Stimulated activated CD4-positive, alpha-beta T cell treated with anti-CD3 and anti-CD28 coated beads, Interleukin-4, amount 100 ng/mL, for 48 hours (primary cell): ENCODE measurements at places on chromosomes 12 and 14.

DNA sequence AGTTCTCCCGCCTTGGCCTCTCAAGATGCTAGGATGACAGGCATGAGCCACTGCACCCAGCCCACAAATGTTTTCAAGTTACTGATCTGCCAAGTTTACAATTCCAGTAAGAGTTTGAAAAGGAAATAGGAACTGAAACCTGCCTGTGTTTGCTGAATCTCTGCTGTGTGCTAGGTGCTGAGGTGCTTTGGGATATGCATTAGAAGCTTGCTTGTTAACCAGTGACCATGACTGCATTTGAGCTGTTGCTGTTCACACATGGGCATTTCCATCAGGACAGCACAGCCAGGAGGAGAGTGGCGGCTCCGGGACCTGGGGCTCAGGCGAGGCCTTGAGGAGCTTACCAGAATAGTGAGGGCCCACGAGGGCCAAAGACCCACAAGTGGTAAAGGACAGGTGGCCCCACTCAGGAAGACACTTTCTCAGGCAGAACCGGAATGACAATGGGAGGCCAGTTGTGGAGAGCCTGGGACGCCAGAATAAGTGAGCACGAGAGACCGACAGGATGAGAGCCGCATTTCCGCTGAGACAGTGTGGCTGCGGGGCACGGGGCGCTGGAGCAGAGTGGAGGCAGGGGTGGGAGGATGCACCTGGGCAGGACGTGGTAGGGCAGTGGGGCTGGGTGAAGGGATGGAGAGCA lies 54.5 kb upstream of the MMP17 start:
- no peak for DNase-seq

- no peak for DNase-seq
Observed at GRCh38 chr12:50661300-50662115, 102.4 kb upstream of the ATF1 start.

GRCh38 chr12:111330800-111331752 lies 37.8 kb downstream of the PHETA1 start:
- no peak for DNase-seq

GRCh38 chr14:94405486-94405885 lies 17.1 kb upstream of the SERPINA1 start:
- DNase-seq, result no peak

GRCh38 chr12:89379148-89379838 lies 27.0 kb upstream of the DUSP6 start:
- no peak for DNase-seq

DNA sequence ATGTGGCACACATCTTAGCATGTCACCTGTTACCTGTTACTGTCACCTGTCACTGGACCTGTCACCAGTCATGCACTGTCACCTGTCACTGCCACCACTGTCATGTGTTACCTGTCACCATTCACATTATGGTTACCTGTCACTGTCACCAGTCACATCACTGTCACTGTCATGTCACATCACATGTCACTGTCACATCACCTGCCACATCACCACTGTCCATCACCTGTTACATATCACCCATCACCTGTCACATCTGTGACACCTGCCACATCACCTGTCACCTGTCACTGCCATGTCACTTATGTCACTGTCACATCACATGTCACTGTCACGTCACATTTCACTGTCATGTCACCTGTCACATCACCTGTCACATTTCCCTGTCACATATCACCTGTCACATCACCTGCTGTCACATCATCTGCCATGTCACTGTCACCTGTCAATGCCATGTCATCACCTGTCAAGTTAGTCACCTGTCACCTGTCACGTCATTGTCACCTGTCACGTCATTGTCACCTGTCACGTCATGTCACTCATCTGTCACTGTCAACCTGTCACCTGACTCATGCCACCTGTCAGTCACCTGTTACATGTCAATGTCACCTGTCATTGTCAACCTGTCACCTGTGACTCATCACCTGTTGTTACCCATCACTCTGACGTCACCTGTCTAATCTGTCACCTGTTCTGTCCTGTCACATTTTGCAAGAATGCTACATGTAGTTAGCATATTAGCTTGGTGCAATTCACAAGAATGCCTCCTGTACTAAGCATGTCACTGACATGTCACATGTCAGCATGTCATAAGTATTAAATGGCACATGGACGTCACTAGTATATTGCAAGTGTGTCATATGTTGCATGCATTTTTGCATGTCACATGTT lies 29.0 kb upstream of the TESC start:
- no peak for DNase-seq

DNA sequence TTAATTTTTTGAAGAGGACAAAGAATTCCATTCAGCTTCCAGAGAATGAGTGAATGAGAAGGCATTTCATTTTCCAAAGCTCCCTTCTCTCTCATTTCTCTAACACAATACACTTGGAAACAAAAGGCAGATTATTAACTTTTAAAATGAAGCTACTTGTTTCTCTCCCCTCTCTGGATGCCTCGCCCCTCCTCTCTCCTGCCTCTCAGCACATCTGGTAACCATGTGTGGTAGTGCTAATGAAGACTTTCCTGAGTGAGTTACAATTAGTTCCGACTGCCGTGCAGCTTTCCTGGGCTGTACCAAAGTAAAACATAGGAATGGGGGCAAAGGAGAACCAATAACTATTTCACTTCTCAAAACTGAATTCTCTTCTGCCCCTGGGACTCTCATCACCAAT lies 84.7 kb upstream of the SOX5 start:
- DNase-seq, result no peak

GRCh38 chr12:76720068-76720467 lies 43.8 kb upstream of the ZDHHC17 start:
- no peak for DNase-seq

GRCh38 chr14:72104011-72104613 lies 171.9 kb downstream of the RGS6 start:
- peak; percentile 23 for DNase-seq

DNA sequence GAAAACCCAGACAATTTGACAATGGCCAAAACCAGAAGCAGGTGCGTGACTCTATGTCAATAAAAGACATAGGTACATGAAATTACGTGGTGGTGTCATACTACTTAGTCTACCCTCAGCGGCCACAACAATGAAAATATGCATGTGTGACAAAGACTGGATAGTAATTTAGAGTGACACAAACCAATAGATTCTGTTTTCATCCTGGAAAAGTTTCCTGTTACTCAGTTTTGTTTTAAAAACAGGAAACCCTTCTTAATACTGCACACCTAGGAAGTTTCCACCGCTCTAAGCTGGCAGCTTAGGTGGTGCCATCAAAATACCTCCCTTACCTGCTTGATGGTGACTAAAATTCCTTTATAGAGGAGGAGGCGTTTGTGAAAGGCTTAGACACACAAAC lies 15.1 kb downstream of the POU6F1 start:
- no peak for DNase-seq

- DNase-seq, result no peak
Observed at GRCh38 chr12:15677726-15678201, 111.4 kb downstream of the EPS8 start.

DNA sequence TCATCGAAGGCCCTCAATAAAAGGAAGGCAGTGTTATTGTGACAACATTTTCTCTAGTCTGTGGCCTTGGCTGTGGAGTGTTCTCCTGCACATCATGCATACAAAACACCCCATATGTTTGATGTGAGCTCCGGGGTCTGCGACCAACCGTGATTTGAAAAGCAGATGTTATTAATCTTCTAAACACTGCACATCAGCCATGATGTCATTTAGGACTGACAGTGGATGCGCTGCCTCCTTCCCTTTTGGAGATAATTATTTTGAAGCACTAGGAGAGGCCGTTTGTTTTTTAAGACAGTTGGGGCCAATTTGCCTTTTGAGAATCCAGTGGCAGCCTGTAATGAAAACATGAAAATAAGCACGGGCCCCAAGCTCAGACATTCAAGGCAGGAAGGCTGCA lies 1041.6 kb downstream of the BCL11B start:
- no peak for DNase-seq

- no peak for DNase-seq
Observed at GRCh38 chr12:122547330-122547729, 20.3 kb downstream of the KNTC1 start.

DNA sequence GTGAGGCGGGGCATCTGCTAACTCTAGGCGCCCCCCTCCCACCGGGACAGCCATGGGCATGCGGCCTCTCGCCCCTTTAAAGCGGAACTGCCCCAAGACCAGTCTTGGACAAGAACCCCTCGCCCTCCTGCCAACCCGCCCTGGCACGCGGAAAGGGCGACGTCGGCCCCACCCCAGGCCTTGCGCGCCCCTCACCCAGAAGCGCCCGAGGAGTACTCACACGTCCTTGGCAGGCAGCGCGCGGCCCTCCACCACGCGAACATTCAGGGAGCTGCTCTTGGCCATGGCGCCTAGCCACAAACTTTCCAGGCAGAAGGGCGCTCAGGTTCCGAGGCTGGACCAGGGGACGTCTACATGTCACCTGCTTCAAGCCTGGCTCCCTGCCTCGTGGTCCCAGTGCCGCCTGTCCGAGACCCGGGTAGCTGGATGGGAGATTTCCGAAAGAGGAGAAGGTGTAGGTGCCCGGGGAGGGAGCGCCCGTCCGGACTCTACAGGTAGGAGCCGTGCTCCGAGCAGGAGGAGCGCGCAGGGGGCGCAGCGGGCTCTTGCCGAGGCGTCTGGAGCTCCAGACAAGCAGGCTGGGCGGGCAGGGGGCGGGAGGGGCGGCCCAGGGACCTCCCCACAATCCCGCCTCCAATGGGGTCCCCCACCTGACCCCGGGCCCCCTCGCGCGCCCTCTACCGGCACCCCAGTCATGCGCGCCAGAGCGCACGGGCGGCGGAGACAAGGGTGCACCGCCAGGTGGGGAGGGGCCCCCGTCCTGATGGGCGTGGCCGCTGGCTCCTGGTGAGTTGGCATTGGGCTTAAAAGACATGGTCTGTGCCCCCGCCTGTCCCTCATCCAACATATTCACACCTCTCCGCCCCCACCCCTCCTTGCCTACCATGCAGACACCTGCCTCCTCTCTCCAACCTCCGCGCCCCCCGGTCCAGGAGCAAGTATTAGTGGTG lies at the start of gene RASAL1:
Gene RASAL1 (minus strand): TSS at position 584 of the 950 bp plus-strand sequence. CDS start 299 bp downstream, at position 285.
- peak; percentile 82 for DNase-seq

GRCh38 chr12:126362964-126363363 lies 1297.7 kb downstream of the AACS start:
- DNase-seq, result no peak

DNA sequence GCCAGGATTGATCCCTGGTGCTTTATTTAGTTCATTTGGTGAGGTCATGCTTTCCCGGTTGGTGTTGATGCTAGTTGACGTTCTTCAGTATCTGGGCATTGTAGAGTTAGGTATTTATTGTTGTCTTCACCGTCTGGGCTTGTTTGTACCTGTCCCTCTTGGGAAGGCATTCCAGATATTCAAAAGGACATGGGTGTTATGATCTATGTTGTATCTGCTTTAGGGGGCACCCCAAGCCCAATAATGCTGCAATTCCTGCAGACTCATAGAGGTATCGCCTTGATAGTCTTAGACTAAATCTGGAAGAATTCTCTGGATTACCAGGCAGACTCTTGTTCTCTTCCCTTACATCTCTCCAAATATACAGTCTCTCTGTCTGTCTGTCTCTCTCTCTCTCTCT lies 42.1 kb downstream of the AK7 start:
- no peak for DNase-seq

- DNase-seq, result no peak
Observed at GRCh38 chr14:57611555-57612075, 118.0 kb upstream of the CCDC198 start.

DNA sequence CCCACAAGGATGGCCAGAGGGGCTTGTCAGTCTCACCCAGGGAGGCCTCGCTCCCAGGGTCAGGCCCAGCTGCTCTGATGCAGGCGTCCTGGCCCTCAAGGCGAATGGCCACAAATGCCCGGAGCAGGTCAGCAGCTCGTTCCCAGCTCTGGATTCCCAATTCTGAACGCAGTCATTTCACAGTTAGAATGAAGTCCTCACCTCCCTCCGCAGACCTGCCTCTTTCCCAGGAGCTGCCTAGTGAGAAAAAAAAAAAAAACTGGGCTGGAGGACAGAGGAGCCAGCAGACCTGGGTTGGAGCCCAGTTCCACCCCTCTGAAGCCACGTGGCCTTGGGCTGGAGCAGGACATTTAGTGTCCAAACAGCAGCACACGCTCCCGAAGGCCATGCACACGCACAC lies 62.2 kb upstream of the DIO3 start:
- DNase-seq, result no peak

GRCh38 chr12:127150028-127150427 lies 1116.9 kb upstream of the TMEM132C start:
- no peak for DNase-seq

DNA sequence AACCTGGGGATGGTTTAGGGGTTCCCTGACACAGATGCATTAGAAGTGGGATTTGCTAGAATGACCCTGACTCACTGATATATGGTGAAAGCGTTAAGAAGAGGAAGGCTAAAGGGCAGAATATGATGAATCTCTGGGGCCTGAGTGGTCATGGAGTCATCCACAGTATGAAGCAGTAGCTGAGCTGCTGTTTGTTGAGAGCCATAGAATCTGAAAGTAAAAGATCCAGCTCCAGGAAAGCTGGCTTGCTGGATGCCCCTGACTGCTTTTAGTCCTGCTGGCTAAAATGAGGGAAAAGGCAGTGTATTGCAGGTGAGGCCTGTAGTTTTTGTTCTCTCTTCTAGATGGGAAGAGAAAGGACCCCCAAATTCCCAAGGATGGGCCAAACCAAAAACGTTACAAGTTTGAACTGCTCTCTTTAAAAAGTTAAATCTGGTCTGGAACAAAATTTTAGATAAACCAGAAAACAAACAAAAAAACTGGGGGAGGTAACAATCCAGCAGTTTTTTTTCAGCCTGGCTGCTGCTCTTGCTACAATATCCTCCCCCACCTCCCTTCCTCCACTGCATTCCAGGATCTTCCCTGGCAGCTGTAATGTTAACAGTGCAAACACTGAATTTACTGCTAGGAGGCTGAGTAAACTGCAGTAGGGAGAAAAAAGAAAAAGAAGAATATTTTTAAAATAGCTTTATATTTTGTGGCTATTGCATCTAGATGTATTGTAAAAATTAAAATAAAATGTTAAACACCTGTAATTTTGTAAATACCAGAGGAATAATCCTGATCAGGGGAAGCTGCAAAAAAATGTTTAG lies 16.5 kb downstream of the SEL1L start:
- no peak for DNase-seq

DNA sequence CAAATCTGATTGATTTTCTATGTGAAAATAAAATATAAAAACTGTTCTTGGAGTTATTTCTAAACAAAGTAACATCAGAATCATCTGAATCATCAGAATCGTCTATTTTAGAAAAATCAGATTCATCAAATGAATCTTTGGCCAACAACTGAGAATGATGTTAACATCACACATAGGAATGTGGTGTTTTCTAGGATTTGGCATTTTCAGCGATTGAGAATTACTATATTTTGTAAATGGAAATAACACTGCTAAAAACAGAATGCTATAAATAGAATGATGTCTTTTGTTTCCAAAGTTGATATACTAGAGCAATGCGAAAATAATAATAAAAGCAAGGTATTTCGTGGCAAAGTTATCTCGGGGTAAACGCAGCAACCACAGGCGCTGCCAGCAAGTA lies 73.9 kb upstream of the EVL start:
- no peak for DNase-seq

- no peak for DNase-seq
Observed at GRCh38 chr12:11655842-11656241, 6.4 kb downstream of the ETV6 start.

GRCh38 chr12:89363084-89363483 lies 10.8 kb upstream of the DUSP6 start:
- no peak for DNase-seq

GRCh38 chr14:73796893-73797542 lies 54.6 kb upstream of the PTGR2 start:
- DNase-seq, result no peak

GRCh38 chr12:65881348-65881961 lies 57.2 kb downstream of the HMGA2 start:
- DNase-seq, result no peak

GRCh38 chr14:85280074-85280473 lies 249.9 kb upstream of the FLRT2 start:
- no peak for DNase-seq
